ENCODE measurements at places on chromosomes 2 and 18.

- DNase-seq = no peak
Measured at GRCh38 chr2:61018318-61018755, 282 bp upstream of the PUS10 start.

- DNase-seq = no peak
Measured at GRCh38 chr2:15941481-15941850, 1.1 kb downstream of the MYCN start.

- DNase-seq = no peak
Measured at GRCh38 chr2:173898996-173899395, 66.2 kb downstream of the SP3 start.

GRCh38 chr2:55556809-55557208 lies 37.3 kb downstream of the CFAP36 start:
- no peak for DNase-seq

DNA sequence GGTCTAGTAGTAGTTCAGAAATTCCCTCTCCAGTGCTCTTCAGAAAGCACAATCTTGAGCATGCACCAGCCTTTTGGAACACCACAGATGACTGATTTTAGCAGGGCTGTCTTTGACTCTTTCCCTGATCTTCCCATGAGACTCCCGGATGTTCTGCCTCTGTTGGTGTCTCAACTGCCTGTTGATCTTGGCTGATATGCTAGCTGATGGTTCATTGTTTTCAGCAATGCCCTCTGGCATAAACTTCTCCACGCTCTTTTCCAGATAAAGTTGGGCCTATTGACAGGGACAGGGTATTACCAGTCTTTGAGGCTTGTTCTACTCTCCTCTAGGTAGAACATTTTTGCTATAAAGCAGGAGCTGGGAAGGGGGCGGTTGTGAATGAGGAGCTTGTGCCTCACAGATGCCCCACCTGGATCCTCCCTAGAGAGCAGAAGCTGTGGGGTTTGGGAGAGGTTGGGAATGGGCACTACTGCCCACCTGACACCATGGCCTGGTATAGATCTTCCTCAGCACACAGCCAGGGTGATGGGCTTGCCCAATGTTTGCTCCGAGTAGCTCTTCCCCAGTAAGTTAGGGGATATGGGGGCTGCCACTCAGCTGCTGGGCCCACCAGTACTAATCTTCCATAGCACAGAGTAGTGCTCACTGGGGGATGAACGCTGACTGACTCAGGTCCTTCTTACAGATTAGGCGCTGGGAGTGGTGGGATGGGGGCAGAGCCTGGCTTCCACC lies 111.3 kb downstream of the PTGR3 start:
- DNase-seq = no peak
